H9 (cell line): ENCODE measurements at places on chromosomes 16 and 17. TPM values are rescaled to one million over a fixed set of nuclear protein-coding genes. Genes with fewer than 3 reads are reported as not detected.

GRCh38 chr16:62872339-62872738 lies 836.1 kb upstream of the CDH8 start:
- no peak for DNase-seq

GRCh38 chr16:67846063-67846319 lies 742 bp upstream of the NUTF2 start:
- DNase-seq, result no peak

Gene IL21R
- 0.07 and 0.11 TPM in 2 replicates for total RNA-seq

Gene MRPL45
- 57.7 and 59.9 TPM in 2 replicates for total RNA-seq

Gene SRCIN1
- total RNA-seq, result 6.7 and 6.9 TPM in 2 replicates

GRCh38 chr16:13038591-13038990 lies 137.2 kb downstream of the SHISA9 start:
- DNase-seq, result no peak

- DNase-seq, result no peak
Measured at GRCh38 chr16:89563639-89564392, 3.3 kb downstream of the RPL13 start.

DNA sequence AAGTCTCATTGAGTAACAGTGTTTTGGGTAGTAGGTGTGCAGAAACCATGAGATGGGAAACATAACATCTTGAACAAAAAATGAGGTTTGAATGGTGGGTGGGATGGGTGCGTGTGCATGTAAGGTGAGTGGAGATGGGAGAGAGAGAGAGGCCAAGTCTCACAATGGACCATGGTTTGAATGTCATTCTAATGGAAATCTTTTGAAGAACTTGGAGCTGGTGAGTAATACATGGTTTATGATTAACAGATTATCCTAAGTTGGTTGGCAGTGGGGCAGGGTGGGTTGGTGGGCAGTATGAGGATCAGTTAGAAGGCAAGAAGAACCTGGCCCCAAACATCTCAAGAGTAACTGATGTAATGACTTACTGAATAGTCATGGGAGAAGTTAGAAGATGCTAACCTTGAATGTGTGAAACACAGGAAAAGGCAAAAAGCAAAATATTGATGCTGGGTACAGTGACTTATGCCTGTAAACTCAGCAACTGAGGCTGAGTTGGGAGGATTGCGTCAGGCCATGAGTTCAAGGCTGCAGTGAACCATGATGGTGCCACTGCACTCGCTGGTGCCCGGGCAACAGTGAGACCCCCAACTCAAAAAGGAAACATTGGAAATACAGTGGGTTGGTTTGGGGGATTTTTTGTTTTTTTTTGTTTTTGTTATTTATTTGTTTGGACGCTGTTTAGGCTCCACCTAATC lies 32.7 kb downstream of the ZNF207 start:
- no peak for DNase-seq

- DNase-seq, result peak; percentile 67
Measured at GRCh38 chr17:64739316-64740058, 77.4 kb upstream of the SMURF2 start.
